ENCODE measurements at places on chromosomes 7 and 10.

DNA sequence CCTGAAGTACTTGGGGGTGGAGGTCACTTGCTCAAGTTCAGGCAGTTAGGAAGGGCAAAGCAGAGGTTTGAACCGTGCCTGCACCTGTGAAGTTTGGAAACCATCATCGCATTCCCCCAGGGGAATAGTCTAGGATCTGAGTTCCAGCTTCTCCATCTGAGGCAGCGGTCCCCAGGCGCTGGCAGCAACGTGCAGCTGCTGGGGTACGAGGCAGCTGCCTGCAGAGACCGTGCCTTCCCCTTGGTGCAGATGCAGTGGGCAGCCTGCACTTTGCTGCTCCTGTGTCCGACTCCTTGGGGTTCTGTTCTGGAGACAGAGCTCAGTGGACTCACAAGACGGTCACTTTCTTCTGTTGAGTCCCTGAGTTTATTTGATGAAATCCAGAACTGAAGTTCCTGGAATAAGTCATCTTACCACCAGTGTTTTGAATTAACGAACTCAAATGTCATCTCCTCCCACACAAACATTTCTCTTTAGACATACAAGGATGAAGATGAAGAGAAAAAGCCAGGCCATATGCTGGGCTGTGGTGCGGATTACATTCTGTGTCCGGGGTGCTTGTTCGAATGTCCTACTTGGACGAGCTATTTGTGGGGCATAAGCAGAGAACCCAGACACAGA, 19.9 kb upstream of the GIMAP8 start:
- DNase-seq, result no peak

DNA sequence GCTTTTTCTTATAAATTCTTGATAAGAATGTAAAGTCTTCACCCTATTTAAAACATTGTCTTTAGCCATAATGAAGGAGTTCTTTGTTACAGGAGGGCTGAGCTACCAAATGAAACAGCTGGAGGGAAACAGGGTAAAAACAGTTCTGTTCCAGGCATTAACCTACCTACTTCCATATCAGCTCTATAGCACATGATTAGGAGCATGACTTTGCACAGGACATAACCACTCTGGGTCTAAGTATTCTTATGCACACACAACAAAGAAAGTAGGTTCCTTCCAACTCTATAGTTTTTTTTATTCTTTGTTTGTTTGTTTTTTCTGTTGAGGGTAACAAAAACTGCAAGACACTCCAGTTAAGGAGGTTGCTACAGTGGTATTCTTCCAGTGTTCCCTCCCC, 52.7 kb downstream of the SCIN start:
- no peak for DNase-seq

- DNase-seq, result peak; percentile 11
Observed at GRCh38 chr10:119198438-119198837, 8.9 kb upstream of the GRK5 start.

DNA sequence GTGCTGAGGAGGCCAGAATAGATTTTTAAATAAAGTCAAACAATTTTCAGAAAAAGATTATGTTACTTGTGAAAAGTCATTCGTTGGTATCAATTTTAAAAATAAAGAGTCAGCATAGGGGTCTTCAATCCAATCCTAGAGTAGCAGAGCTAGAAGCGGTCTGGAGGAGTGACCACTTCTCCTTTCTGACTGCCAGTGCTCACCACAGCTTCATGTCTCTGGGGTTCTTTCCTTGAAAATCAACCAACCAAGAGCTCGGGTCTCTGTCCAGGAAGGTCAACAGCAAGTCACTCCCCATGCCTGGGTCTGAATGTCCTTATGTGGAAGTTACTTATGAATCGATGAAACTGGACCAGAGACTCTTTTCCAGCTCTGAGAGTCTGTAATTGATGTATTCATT, 14.3 kb downstream of the PTPRN2 start:
- no peak for DNase-seq

DNA sequence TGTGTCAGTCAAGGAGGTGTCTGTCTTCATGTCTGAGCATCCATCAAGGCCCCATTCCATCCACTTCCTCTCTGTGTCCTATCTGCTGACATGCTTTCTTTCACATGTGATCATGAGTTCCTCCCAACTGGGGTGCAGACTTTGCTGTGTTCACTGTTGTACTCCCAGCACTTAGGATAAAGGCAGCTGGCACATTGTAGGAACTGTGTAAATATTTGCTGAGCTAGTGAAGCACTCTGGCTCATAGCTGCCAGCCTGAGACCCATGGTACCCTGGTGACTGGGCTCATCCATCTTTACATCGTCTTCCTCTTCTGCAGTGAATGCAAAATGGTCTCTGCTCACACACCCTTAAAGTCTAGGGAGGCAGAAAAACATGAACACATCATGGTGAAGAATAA, 242.2 kb upstream of the IGFBP3 start:
- no peak for DNase-seq

GRCh38 chr7:116311816-116312471, 101.6 kb downstream of the TES start:
- DNase-seq, result no peak

- no peak for DNase-seq
Observed at GRCh38 chr10:48444266-48444665, 137.8 kb downstream of the MAPK8 start.

DNA sequence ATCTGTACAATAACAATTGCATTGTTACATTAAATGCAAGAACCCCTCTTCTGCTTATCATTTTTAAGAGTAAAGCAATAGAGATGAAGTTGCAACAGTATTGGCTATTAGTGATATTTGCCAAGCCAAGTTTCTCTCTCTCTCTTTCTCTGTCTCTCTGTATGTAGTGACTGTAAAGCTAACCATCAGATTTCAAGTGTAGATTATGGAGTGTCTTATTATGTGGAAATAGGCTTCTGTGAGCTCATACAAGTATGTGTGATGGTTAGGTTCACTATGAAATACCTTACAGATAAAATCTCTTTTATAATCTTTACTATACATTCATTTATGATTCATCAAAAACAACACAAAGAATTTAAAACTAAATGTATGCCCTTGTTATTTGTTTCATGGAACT, 28.6 kb upstream of the NRP1 start:
- no peak for DNase-seq
